ENCODE measurements at places on chromosomes 16 and 17.

DNA sequence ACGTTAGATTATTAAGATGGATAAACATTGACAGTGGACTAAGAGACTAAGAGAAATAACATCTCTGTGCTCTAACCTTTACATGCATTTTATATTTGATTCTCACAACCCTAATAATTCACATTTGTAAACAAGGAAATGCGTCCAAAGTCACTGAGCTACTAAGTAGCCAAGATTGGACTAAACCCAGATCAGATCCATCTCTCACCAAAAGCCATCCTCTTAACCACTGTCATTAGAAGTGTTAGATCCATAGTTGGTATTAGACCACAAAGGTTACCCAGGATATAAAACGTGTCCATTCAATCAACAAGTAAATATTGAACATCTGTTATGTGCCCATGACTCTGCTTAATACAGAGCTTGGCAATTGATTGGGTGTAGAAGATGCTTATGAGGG lies 5.2 kb downstream of the HSD17B2 start:
- no peak for DNase-seq

DNA sequence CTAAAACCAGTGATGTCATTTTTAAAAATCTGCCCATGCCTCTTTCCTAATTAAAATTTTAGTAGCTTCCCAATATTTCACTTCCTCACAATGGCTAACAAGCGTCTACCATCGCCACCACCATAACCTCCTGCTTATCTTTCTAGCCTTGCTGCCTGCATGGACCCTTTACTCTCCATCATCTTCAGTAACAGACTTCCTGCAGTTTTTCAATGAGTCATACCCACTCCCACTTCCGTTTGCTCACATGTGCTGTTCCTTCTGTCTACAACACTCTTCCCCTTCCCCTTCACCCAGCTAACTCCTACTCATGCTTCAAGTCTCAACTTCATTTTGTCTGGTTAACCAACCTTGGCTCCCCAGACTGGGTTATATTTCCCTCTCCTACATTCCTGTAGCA lies 12.8 kb upstream of the SKAP1 start:
- DNase-seq: no peak

- DNase-seq: no peak
Measured at GRCh38 chr17:1966274-1967086, 58.7 kb downstream of the RTN4RL1 start.

GRCh38 chr16:2854700-2855309 lies 3.2 kb downstream of the PRSS22 start:
- no peak for DNase-seq

GRCh38 chr16:50351116-50351515 lies 17.7 kb downstream of the BRD7 start:
- no peak for DNase-seq

All from stimulated activated CD4-positive, alpha-beta T cell treated with anti-CD3 and anti-CD28 coated beads, TNF-alpha, amount 100 ng/mL, for 1 hour (primary cell).